ENCODE measurements at places on chromosomes 2 and 18. TPM values are rescaled to one million over a fixed set of nuclear protein-coding genes. Genes with fewer than 3 reads are reported as not detected.

GRCh38 chr18:64791236-64791635 lies 642.3 kb upstream of the LINC00305 start:
- no peak overlapping the region for H3K27ac ChIP-seq
- no peaks in the 10 kb centered on the region for H3K36me3 ChIP-seq
- no peaks in the 10 kb centered on the region for H3K27me3 ChIP-seq

DNA sequence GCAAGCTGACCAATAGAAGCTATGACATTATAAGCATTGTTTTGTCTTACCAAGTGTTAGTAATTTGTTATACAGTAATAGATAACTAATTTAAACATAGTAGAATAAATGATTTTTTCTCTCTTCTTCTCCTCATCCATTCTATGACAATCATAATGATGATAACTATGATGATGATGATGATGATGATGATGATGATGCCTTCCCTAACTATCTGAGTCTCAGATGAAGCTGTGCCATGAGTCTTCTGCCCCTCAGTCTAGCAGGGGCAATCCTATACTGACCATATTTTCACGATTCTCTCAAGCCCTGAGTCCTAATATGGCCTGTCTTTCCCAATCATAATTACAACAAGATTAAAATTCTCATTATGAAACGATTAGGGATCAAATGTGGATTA lies 1369.0 kb downstream of the LRP1B start:
- no peaks in the 10 kb centered on the region for H3K27me3 ChIP-seq
- no peak for DNase-seq
- no peak overlapping the region for H3K4me3 ChIP-seq
- H3K36me3 ChIP-seq = no peaks in the 10 kb centered on the region

GRCh38 chr2:96897491-96898134 lies 27.7 kb upstream of the SEMA4C start:
- no peak overlapping the region for H3K27ac ChIP-seq
- H3K4me1 ChIP-seq = peaks cover 33% of the 10 kb centered on the region
- no peaks in the 10 kb centered on the region for H3K36me3 ChIP-seq
- H3K27me3 ChIP-seq = no peaks in the 10 kb centered on the region
- H3K4me3 ChIP-seq = no peak overlapping the region

COL6A3 gene
- 1.3 TPM for total RNA-seq

DNA sequence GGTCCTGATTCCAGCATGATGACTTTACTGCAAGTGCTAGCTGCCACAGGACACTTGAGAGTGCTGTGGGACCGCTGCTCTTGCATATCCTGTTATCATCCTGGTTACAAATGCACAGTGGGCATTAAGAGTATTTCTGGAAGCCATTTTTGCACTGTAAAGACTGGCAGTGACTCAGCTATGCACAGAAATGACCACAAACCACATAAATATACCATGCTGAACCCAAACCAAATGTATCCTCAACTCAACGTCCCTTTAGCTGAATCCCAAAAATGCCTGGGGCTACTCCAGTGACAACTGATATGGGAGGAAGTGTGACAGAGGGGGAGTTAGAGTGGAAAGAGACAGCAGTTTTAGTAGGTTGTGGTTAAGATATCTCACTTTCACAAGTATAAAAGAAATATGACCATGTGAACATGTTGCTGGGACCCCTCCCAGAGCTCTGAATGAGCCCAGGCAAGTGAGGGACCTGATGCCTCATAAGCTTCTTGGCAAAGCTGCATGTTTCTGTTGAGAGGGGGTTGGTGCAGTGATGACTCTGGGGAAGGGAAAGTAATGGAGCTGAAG lies 37.3 kb downstream of the RHBDD1 start:
- H3K27ac ChIP-seq = no peak overlapping the region
- no peak overlapping the region for H3K4me3 ChIP-seq
- DNase-seq = no peak
- peaks cover 8% of the 10 kb centered on the region for H3K36me3 ChIP-seq
- no peaks in the 10 kb centered on the region for H3K4me1 ChIP-seq

DNA sequence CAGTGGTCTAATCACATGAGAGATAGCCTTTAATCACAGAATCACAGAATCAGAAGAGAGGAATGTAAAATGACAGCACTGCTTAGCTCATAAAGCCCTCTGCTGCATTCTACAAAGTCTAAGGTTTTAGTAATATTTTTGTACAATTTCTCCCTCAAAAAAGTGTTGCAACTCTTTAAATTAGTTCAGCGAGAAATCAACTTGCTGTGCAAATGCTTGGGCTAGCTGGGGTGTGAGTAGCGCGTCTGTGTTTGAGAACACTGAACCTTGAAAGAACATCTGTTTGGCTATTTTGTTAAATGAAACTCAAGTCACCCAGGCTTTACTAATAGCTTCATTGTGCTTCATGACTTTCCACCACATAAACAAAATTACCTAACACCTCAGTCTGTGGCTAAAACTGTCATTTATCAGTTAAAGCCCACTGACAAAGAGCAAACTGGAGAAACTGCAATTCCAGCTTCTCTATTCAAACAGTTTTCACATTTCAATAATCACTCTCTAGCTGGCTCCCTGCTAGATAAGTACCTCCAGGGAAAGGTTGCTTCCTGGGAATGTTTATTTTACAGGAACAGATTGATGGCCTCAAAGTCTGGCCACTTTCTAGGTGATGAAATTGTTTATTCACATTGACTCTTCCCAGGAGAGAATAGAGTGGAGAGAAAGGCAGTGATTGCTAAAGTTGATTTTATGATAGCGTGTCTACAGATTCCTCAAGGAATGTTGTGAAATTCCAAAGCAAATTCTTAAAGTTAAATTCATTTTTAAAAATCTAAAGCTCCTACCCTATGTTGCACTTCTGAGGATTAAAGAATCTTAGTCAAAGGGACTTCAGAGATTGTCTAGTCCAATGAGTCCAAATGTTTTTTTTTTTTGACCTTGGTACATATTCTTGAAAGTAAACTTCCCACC lies 36.0 kb upstream of the STAT1 start:
- no peak overlapping the region for H3K4me3 ChIP-seq
- H3K27ac ChIP-seq = no peak overlapping the region
- no peak for DNase-seq
- H3K4me1 ChIP-seq = peaks cover 10% of the 10 kb centered on the region
- H3K27me3 ChIP-seq = no peaks in the 10 kb centered on the region

DNA sequence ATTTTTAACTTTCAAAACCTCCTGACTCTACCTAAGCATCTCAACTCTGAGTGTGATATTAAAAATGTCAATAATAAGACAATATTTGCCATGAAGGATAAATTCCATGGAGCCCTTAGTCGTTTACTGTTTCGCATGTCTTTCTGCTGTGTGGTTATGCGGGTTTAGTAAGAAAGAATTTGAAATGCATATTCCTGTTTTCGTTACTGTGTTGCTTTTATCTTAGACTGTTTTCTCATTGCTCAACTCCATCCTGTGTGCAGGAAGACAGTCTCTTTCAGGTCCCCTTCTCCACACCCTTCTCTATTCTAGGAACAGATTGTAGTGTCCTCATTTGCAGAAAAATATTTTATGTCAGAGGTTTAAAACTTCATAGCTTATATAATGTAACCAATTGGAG lies 82.5 kb upstream of the MAP3K20 start:
- no peaks in the 10 kb centered on the region for H3K36me3 ChIP-seq
- no peak for DNase-seq
- H3K4me3 ChIP-seq = no peak overlapping the region
- H3K4me1 ChIP-seq = no peaks in the 10 kb centered on the region
- H3K27me3 ChIP-seq = no peaks in the 10 kb centered on the region
- no peak overlapping the region for H3K27ac ChIP-seq

- peaks cover 13% of the 10 kb centered on the region for H3K4me1 ChIP-seq
- H3K4me3 ChIP-seq = no peak overlapping the region
- no peak overlapping the region for H3K27ac ChIP-seq
- no peaks in the 10 kb centered on the region for H3K27me3 ChIP-seq
- no peak for DNase-seq
Measured at GRCh38 chr2:60837123-60837522, 44.3 kb upstream of the REL start.

DNA sequence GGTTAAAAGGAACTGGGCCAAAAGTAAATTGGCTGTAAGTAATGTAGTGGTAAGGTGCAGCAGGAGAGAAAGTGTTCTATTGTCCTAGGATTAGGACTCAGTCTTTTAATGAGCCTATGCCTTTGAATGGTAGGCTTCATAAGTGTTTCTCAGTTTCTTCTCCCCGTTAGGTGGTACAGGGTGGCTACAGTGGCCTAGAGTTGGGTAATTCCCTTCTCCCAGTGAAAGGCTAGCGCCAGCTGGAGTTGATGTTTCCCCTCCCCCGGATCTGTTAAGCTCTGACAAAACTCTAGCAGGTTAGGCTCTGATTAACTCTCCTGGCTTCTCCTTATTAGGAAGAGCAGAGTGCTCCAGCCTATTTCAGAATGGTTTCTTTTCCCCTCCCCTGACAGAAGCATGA lies 127.7 kb downstream of the DNAH6 start:
- DNase-seq = no peak
- no peaks in the 10 kb centered on the region for H3K36me3 ChIP-seq
- H3K4me1 ChIP-seq = peaks cover 3% of the 10 kb centered on the region
- no peak overlapping the region for H3K4me3 ChIP-seq
- H3K27ac ChIP-seq = no peak overlapping the region

PGAP1 gene
- 10.3 TPM for total RNA-seq

DNA sequence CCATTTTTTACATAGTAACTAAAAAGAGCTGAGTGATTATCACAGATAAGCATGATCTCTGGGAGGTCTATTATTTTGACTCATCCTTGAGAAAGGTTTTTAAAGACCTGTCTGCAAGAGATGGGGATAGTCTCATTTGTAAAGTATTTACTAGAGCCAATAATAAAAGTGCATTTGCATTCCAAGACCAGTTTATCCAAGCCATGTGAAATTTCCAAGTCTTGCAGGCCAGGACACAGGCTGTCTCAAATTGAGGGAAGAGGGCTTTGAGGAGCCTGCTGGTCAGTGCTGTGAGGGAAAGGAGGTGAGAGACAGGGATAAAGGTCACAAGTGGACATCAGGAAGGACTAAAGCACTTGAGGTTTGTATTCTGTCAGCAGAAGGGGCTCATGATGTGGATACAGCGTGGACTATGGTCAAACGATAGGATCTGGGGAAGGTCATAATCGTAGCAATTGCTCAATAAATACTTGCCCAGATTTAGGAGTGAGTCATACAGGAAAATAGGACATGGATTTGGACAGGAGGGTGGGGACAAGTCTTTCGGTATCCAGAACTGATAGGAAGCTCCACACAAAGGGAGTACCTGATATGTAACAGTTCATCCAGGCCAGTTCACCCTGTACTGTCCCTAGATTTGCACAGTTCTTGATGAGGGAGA lies 6.6 kb upstream of the CDH2 start:
- H3K36me3 ChIP-seq = no peaks in the 10 kb centered on the region
- DNase-seq = no peak
- no peak overlapping the region for H3K4me3 ChIP-seq
- peaks cover 4% of the 10 kb centered on the region for H3K27me3 ChIP-seq
- no peaks in the 10 kb centered on the region for H3K4me1 ChIP-seq
- H3K27ac ChIP-seq = no peak overlapping the region

DNA sequence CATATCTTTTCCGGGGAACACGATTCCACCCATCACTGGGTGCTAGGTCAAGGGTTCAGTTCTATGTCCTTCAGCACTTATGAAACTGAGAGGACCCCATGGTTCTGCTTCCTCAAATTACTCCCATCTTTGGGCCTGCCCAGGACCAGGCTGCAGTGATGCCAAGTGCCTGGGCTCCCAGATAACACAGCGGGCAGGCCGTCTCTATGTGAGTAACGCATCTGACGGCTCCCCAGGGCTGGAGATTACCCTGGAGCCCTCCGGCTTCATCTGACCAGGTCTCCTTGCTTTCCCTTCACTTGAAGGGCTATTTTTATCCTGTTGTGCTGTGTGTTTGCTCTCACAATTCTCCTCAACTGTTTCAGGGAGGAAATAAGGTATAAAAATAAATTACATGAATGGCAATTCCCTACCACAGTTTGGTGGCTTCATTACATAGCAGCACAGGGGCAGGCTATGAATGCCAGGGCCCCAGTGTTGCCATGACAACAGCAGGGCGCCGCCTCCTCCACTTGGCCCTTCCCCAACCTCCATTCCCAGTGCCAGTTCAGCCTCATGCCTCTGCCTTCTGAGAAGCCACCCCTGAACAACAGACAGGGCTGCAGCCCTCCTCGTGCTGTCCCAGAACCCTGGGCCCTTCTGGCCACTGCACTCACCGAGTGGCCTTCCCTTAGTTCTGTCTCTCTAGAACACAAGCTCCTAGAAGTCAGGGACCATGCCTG lies 25.4 kb upstream of the TMEM131 start:
- H3K4me1 ChIP-seq = peaks cover under 1% of the 10 kb centered on the region
- no peaks in the 10 kb centered on the region for H3K27me3 ChIP-seq
- no peak overlapping the region for H3K27ac ChIP-seq
- no peak overlapping the region for H3K4me3 ChIP-seq

Data from CD4-positive, alpha-beta T cell (primary cell).